ENCODE measurements at places on chromosomes 3 and 15.

GRCh38 chr3:40691452-40691861 is 166.7 kb downstream of the ZNF621 start:
- no peak for DNase-seq

GRCh38 chr3:38582941-38583645 is 66.4 kb downstream of the SCN5A start:
- no peak for DNase-seq

DNA sequence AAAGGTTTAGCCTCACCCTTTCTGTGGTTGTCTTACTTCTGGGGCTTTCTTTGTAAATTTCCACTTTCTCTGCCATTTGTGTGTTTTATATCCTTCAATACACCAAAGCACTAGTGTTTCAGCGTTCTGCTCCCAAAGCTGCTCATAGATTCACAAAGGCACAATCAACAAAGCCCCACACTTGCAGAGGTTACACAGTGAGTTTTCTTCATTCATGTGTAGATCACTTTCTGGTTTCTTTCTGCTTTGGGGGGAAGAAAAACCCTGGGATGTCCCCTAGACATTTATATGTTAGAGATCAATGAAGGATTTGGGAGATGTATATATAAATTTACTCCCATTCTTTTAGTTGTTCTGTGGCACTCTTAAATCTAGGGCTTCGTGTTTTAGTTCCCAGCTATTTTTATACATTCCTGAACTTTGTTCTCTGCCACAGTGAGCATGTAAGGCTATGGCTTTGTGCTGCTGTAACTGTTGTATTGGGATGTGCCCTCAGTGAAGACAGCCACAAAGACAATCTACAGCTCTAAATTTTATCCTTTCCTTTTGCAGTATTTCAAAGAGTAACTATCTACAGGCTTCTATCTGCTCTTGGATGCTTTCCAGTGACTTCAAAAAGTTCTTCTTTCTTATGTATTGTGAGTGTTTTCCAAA is 636.5 kb downstream of the ZBBX start:
- DNase-seq: no peak

GRCh38 chr3:153944084-153944483 is 177.1 kb upstream of the ARHGEF26 start:
- DNase-seq: no peak

DNA sequence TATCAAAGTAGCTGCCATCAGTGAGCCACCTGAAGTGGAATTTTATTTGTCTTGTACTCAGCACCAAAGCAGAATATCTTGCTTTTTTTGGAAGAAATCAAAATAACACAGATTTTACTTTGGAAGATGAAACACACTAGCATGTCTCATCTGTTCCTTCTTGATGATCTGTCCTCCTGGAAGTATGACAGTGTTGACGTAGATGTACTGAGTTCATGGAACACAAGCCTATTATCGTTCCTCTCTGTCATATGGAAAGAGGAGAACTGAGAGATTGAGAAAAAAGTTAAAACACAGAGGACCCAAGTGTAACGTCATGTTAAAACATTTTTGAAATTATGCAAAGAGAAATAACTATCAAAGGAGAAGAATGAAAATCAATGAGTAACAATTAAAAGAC is 340.2 kb downstream of the ROBO2 start:
- no peak for DNase-seq

DNA sequence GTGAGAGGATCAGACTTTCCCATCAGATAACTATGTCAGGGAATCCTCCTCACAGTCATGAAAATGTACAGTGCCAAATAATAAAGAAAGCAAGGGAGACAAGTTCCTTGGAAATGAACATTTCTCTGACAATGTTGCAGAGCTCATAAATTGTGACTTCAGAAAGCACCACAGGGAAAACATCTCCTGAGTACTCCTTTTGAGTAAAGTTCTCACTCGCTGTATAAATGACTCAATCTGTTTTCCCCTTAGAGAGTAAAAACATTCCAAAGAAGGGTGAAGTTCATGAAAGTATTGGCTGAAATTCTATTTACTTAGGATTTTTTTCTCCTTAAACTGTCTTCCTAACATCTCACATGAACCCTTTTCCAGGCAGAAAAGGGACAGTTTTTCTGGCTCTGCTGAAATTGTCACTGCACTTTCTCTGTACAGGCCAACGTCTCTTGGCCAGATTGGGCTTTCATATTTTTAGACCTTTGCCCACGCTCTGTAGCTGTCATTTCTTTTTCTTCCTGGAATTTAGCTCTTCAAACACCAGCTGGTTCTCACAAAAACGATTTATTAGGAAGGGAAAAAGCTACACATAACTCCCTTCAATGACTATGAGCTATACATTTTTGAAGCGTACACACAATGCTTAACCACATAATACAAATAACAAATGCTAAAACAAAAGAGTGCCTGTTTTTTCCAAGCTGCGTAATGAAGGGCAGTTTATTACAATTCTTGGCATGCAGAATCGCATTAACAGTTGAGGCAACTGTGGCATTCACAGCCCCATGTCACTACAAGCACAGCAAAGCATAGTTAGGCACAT is 216.1 kb downstream of the ATP8B4 start:
- no peak for DNase-seq

- DNase-seq: no peak
These were observed 269.7 kb upstream of the SOX2 start for GRCh38 chr3:181442066-181442465.

DNA sequence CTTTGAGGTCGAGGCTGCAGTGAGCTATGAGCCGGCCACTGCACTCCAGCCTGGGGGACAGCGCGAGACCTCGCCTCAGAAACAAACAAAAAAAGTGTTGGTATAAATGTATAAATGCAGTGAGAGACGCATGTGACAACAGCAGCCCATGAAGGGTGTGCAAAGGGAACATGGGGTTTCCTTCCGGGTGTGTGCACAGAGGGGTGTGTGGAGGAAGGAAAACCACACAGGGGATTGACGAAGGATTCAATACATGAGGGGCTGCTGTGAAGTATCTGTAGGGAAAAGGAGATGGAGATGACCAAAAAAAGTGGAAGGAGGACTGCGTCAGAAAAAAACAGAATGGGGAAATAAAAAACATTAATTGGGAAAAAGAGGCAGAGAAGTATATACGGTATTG is 1.1 kb downstream of the MTFMT start:
- no peak for DNase-seq
